ENCODE measurements at places on chromosomes 4 and X.

- H3K4me3 ChIP-seq = no peak overlapping the region
- DNase-seq = peak; percentile 14
- peaks cover 9% of the 10 kb centered on the region for H3K4me1 ChIP-seq
- no peaks in the 10 kb centered on the region for H3K27me3 ChIP-seq
- H3K27ac ChIP-seq = no peak overlapping the region
Measured at GRCh38 chrX:137052643-137053235, 18.9 kb upstream of the GPR101 start.

DNA sequence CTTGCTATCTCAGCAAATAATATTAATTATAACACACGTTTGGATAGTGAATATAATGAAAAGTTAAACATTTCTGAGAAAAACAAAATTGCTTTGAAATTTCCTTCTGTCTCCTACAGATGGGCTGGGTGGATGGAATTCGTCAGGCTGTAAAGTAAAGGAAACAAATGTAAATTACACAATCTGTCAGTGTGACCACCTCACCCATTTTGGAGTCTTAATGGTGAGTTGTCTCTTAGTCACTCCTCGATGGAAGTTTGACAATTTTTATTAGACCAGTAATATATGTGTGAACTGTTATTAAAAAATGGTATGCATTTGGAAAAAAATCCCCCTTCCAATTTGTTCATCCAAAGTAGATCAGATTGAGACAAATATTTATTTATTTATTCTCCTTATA is 92.5 kb upstream of the BRS3 start:
- no peak overlapping the region for H3K4me3 ChIP-seq
- H3K4me1 ChIP-seq = no peaks in the 10 kb centered on the region
- no peak for DNase-seq
- no peaks in the 10 kb centered on the region for H3K27me3 ChIP-seq
- H3K27ac ChIP-seq = no peak overlapping the region
- H3K36me3 ChIP-seq = no peaks in the 10 kb centered on the region

- H3K27ac ChIP-seq = no peak overlapping the region
- H3K36me3 ChIP-seq = no peaks in the 10 kb centered on the region
- no peak overlapping the region for H3K4me3 ChIP-seq
- no peaks in the 10 kb centered on the region for H3K4me1 ChIP-seq
- no peak for DNase-seq
- no peaks in the 10 kb centered on the region for H3K27me3 ChIP-seq
Measured at GRCh38 chr4:97104666-97105065, 1038.6 kb downstream of the STPG2 start.

DNA sequence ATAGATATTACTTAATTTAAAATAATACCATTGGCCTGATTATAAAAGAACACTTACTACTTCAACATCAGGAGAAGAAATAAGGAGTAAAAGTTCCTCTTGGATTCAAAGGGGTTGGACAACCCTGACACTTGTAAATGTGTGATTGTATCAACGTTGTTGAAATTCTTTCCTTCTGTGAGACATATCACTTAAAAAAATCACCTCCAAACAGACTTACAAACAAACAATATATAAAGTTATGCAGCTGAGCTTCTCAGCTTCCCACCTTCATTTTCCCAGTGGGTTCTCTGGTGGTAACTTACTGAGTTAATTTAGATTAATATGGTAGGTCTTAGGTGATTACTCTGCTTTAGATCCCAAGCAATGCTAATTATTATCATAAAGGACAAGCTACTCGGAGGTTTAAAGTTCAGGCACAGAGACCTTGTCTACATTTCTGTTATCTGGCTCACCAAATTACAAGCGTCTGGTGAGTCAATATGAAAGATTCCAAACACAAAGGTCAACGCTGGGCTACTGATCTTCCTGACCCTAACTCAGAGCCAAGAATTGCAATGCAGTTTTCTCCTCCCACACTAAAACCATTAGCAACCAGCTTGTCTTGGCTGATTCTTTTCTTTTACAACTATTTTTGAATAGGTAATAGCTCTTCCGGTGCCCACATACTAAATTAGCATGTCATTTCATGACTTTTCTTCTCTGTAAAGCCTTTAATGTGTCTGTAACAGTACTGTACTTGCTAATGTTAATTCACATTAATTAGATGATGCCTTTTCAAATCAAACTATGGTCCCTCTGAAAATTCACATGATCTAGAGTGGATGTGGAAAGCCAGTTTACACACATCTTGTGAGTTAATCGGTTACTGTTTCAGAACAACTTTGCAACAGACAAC is 157.6 kb downstream of the RASL11B start:
- no peaks in the 10 kb centered on the region for H3K36me3 ChIP-seq
- DNase-seq = no peak
- H3K4me3 ChIP-seq = no peak overlapping the region
- no peaks in the 10 kb centered on the region for H3K4me1 ChIP-seq
- no peak overlapping the region for H3K27ac ChIP-seq

DNA sequence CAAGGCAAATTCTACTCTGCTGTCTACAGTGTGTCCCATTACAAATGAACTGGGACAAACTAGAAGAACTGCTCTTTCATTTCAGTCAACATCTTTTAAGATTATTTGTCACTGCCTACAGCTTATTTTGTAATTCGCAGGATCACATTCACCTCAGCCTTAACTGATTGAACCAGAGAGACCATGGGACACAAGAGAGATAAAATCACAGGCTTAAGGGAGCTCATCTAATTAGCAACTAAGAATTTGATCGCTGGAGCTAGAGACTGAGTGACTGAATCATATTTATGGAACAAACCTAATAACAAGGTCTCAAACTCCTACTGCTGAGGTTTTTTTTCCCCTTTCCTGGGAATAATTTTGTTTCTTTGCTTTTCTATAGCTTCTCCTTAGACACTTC is 898.2 kb downstream of the PCDH18 start:
- DNase-seq = no peak
- no peaks in the 10 kb centered on the region for H3K27me3 ChIP-seq
- H3K4me3 ChIP-seq = no peak overlapping the region
- no peaks in the 10 kb centered on the region for H3K36me3 ChIP-seq
- H3K27ac ChIP-seq = no peak overlapping the region
- no peaks in the 10 kb centered on the region for H3K4me1 ChIP-seq

- H3K27me3 ChIP-seq = no peaks in the 10 kb centered on the region
Measured at GRCh38 chr4:141126769-141127168, 6.5 kb downstream of the RNF150 start.

DNA sequence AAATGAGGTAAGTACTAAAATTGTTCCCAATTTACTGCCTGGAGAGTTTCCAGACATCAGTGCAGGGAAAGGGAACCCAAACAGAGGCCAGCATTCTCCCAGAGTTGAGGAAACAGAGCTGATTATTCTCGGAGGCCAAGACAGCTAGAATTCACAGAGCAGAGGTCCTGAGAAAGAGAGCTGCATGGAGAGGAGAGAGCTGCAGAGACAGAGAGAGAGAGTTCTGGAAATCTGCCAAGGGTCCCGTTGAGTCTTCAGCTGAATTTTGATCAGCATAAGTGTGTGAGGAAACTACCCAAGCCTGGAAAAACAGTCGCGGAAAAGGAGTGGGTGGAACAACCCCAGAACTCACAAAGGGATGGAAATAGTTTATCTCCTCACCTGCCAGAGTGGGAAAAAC is 43.8 kb upstream of the GPR173 start:
- H3K27me3 ChIP-seq = no peaks in the 10 kb centered on the region
- H3K4me3 ChIP-seq = no peak overlapping the region
- no peak overlapping the region for H3K27ac ChIP-seq
- H3K4me1 ChIP-seq = no peaks in the 10 kb centered on the region

- H3K4me1 ChIP-seq = no peaks in the 10 kb centered on the region
- no peak overlapping the region for H3K4me3 ChIP-seq
- H3K27me3 ChIP-seq = no peaks in the 10 kb centered on the region
- H3K27ac ChIP-seq = no peak overlapping the region
Measured at GRCh38 chrX:5080791-5081190, 1147.9 kb downstream of the NLGN4X start.

GRCh38 chrX:10648614-10649013 is 28.2 kb upstream of the MID1 start:
- no peaks in the 10 kb centered on the region for H3K27me3 ChIP-seq
- no peak overlapping the region for H3K27ac ChIP-seq
- no peak overlapping the region for H3K4me3 ChIP-seq
- H3K4me1 ChIP-seq = no peaks in the 10 kb centered on the region
- H3K36me3 ChIP-seq = no peaks in the 10 kb centered on the region

DNA sequence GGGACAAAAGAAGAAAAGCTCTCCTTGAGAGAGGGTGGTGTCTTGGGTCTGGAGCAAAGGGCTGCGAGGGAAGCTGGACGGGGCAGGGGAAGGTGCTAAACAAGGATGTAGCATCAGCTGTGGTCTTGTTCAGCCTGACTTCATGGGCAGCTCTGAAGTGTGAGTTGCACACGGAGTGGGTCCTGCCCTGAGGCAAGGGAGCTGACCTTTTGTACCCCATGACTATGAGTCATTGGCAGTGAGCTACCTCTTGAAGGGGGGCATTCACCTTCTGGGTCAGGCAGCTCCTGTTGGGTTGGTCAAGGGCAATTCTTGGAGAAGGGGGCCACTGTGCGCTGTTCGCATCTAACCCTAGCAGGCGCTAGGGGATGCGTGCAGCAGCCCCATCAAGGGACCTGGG is 151.8 kb downstream of the SMIM20 start:
- no peaks in the 10 kb centered on the region for H3K4me1 ChIP-seq
- no peaks in the 10 kb centered on the region for H3K36me3 ChIP-seq
- H3K27ac ChIP-seq = no peak overlapping the region
- DNase-seq = no peak
- no peak overlapping the region for H3K4me3 ChIP-seq

DNA sequence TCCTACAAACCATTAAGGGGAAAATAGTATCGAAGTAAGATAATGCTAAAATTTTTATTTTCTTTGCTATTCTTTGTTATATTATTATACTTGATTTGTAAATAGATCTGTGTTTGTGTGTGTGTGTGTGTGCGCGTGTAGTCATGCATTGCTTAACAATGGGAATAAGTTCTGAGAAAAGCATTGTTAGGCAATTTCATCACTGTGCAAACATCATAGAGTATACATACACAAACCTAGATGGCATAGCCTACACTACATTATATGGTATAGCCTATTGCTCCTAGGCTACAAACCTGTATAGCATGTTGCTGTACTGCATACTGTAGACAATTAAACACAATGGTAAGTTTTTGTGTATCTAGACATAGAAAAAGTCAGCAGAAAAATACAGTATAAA is 17.1 kb downstream of the MTTP start:
- no peak for DNase-seq
- no peak overlapping the region for H3K4me3 ChIP-seq
- no peak overlapping the region for H3K27ac ChIP-seq
- no peaks in the 10 kb centered on the region for H3K4me1 ChIP-seq
- no peaks in the 10 kb centered on the region for H3K36me3 ChIP-seq

- no peaks in the 10 kb centered on the region for H3K36me3 ChIP-seq
- no peak for DNase-seq
- H3K4me3 ChIP-seq = no peak overlapping the region
- H3K4me1 ChIP-seq = peaks cover 33% of the 10 kb centered on the region
Measured at GRCh38 chr4:37674439-37674838, 11.7 kb downstream of the RELL1 start.

GRCh38 chr4:188198982-188199792 is 59.9 kb downstream of the TRIML1 start:
- H3K4me1 ChIP-seq = no peaks in the 10 kb centered on the region
- H3K27me3 ChIP-seq = no peaks in the 10 kb centered on the region
- DNase-seq = no peak
- H3K27ac ChIP-seq = no peak overlapping the region
- H3K36me3 ChIP-seq = no peaks in the 10 kb centered on the region
- no peak overlapping the region for H3K4me3 ChIP-seq

DNA sequence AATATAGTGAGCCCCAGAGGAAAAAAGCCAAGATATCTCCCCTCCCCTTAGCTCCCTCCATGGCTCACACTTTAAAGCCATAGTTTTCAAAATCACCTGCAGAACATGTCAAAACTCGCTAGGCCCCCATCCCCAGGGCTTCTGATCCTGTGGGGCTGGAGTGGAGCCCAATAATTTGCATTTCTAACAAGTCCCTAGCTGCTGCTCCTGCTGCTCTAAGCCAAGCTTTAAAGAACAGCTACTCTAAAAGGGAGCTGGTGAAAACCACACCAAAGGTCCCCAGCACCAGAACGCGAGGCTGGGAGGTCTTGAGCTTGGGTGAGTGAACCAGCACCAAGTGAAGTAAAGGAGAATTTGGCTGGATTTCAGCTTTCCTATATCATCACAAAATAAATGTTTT is 237.1 kb downstream of the ZNF674 start:
- no peak overlapping the region for H3K27ac ChIP-seq
- H3K4me1 ChIP-seq = peaks cover 6% of the 10 kb centered on the region
- H3K36me3 ChIP-seq = no peaks in the 10 kb centered on the region
- H3K27me3 ChIP-seq = no peaks in the 10 kb centered on the region

- H3K27me3 ChIP-seq = no peaks in the 10 kb centered on the region
- H3K4me1 ChIP-seq = no peaks in the 10 kb centered on the region
- DNase-seq = no peak
- no peak overlapping the region for H3K4me3 ChIP-seq
Measured at GRCh38 chrX:143623657-143624056, 12.2 kb downstream of the SLITRK4 start.

DNA sequence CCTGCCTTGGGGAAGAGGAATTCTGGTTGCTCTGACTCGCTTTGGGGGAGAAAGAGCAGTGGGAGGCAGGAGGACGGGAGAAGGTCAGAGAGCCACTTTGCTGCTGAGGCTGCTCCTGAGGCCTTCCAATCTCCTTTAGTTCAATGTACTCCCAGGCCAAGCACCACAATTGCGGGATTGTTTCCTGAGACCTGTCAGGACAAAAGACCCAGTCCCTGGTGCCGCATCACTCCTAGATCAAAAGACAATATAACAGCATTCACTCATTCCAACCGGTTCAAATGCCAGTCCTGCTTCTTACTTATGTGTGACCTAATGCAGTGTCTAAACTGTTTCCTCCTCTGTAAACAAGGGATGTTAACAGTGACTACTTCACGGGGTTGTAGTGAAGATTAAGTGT is 106.4 kb downstream of the TRIML1 start:
- H3K4me3 ChIP-seq = no peak overlapping the region
- no peaks in the 10 kb centered on the region for H3K4me1 ChIP-seq
- H3K36me3 ChIP-seq = no peaks in the 10 kb centered on the region
- H3K27me3 ChIP-seq = no peaks in the 10 kb centered on the region
- H3K27ac ChIP-seq = no peak overlapping the region

DNA sequence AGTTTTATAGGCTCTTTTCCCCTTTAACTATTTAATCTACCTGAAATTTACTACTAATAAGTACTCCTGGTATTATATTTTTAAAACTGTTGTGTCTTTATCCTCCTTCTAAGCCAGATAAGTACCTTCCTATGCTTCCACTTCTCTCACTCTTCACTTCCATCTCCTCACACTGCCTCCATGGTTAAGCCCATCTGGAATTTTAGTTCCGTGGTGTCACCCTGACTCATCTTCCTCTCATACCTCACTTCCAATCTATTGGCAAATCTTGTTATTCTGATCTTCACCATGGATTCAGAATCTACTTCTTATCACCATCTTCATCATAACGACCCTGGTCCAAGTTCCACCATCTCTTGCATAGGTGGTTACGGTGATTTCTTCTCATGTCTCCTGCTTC is 32.7 kb upstream of the DAPP1 start:
- H3K27ac ChIP-seq = no peak overlapping the region
- no peaks in the 10 kb centered on the region for H3K36me3 ChIP-seq
- H3K4me1 ChIP-seq = no peaks in the 10 kb centered on the region
- no peak for DNase-seq
- no peak overlapping the region for H3K4me3 ChIP-seq

- H3K27ac ChIP-seq = peak within 1 kb of the TSS; percentile 100
- H3K4me3 ChIP-seq = peak within 1 kb of the TSS; percentile 97
- no peaks in the 10 kb centered on the region for H3K36me3 ChIP-seq
- peaks cover 43% of the 10 kb centered on the region for H3K4me1 ChIP-seq
- no peaks in the 10 kb centered on the region for H3K27me3 ChIP-seq
Measured at GRCh38 chr4:102826890-102827673, at the start of gene UBE2D3. Gene UBE2D3 (minus strand): TSS chr4:102827551. CDS start chr4:102826508, 1,043 bp downstream.

Data from CD4-positive, alpha-beta memory T cell (primary cell).